ENCODE measurements at places on chromosomes 13 and 19. TPM values are rescaled to one million over a fixed set of nuclear protein-coding genes. Genes with fewer than 3 reads are reported as not detected.

- no peak for DNase-seq
Measured at GRCh38 chr13:46846726-46847125, 49.8 kb upstream of the ESD start.

Gene CALR3
- not detected for total RNA-seq

DNA sequence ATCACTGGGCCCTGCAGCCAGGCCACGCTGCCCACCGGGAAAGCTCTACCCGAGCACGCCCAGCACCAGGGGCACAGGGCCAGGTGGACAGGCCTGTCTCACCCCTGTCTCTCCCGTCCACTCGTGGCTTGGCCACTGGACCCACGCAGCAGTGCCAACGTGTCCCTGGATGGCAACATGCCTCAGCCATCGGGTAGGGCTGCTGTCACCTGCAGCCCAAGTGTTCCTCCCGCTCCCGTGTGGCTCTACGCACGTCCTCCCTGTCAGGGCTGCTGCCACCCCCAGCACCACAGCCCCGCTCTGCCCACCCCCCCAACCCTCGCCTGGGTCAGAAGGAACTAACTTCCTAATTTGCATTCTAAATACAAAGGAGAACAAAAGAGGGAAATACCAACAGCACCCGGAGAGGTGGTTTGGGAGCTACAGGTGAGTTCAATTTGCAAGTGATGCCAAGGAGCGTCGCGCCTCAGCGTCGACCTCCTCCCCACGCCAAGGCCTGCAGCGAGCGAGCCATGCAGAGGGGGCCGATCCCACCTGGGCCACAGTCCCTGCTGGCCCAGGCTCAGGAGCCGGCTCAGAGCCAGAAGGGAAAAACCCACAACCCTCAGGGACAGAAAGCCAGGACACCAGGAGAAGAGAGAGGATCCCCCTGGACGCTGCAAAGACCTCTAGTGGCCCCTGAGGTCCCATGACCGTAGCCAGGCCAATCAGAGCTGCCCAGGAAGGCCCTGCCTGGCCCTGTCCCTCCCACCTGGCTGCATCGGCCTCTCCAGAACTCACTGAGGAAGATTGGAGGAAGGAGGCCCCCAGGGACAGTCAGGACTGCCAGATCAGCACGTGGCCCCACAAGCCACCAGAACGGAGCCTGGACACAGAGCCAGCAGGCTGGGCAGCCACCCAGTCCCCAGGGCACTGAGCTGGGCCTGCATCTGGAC, 128.4 kb upstream of the SPACA7 start:
- DNase-seq: no peak

Gene IGFL3
- 1.7 TPM for total RNA-seq

Gene PCCA
- 17.0 TPM for total RNA-seq
